ENCODE measurements at places on chromosomes 1 and 21. TPM values are rescaled to one million over a fixed set of nuclear protein-coding genes. Genes with fewer than 3 reads are reported as not detected.

The AKT3 gene
- 17.7 TPM for total RNA-seq

The DNAJC28 gene
- 1.6 TPM for total RNA-seq

The KCNK2 gene
- total RNA-seq: not detected

The CELF3 gene
- total RNA-seq: not detected

The RNU5D-1 gene
- not detected for total RNA-seq

The GSTM3 gene
- total RNA-seq: 28.0 TPM

The CCDC27 gene
- not detected for total RNA-seq

The CSF3R gene
- total RNA-seq: not detected

The CCDC17 gene
- total RNA-seq: 1.2 TPM

The WNT9A gene
- 1.0 TPM for total RNA-seq

The ATP6V1G3 gene
- not detected for total RNA-seq

The NHLH1 gene
- 0.07 TPM for total RNA-seq

The SYTL1 gene
- total RNA-seq: 40.3 TPM

The KRTAP19-1 gene
- not detected for total RNA-seq

The HSPA6 gene
- total RNA-seq: 1.0 TPM

The SPATA46 gene
- total RNA-seq: not detected
